ENCODE measurements at places on chromosomes 5 and 9.

GRCh38 chr5:939368-939767, 46.7 kb downstream of the TRIP13 start:
- no peak for DNase-seq

GRCh38 chr5:60232036-60232795, 338.7 kb upstream of the PDE4D start:
- DNase-seq, result no peak

DNA sequence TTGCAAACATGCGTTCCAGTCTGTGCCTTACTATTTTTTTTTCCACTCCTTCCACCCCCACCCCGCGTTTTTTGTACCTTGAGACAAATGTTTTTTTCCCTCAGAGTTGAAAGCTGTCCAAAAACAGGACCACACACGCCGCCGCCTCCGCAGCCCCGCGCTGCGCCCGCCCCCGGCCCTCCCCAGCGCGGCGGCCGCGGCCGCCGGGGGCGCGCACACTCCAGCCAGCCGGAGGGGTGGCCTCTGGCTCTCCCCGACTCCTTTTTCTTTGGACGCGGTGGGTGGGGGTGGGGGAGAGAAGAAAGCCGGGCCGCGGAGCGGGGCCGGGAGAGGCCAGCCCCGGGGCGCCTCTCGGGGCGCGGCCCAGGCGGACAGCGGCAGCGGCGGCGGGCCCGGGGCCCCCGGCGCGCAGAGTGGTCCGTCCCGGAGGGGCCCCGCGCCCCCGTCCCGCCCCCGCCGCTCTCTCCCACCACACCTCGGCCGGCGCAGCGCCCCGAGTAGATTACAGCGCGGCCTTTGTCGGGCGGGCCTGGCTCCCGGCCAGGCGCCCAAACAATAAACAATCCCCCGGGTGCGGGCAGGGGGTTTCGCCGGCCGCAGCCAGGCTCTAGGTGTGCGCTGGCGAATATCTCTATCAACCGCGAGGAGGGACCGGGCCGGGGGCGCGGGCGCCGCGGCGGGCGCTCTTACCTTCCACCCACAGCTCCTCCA, 10.9 kb downstream of the PTCH1 start:
- peak; percentile 39 for DNase-seq

DNA sequence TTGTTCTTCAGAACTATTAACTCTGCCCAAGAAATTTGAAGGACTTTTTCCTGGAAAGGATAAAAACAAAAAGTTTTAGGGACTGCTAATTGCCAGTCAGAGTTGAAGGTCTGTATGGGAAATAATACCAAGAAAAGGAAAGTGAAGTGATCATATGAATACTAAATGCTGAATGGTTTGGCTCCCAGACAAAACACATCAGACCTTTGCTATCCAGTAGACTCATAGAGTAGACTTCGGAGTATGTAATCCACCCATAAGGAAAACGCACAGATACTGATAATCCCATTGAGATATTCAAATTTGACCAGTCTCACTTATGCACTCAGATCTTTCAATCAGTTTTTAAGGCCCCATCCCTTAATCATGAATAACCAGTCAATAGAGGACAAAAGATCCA, 319.0 kb upstream of the PTGER4 start:
- DNase-seq, result no peak

- no peak for DNase-seq
These were observed 12.2 kb upstream of the SEPTIN8 start for GRCh38 chr5:132788990-132789886.

DNA sequence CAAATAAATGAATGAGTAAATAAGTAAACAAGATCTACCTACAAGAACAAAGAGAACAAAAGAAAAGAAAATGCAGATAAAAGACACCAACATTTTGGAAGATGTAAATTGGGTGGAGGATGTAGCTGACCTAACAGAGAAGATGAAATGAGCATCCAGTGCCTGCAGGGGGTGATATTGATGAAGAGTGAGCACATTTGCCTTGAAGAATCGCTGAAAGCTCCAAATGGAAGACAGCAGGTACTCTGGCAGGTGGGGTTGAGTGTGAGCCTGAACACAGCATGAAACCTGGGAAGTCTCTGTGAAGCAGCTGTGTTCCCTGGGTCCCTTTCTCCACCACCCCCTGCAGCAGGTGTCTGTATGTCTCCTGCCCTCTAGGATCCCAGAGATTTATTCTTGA, 125.6 kb downstream of the NXNL2 start:
- DNase-seq, result peak; percentile 30

GRCh38 chr5:68494771-68495170, 279.2 kb downstream of the PIK3R1 start:
- DNase-seq, result no peak

- peak; percentile 46 for DNase-seq
These were observed 795 bp downstream of the NDUFAF2 start for GRCh38 chr5:60945813-60946187.

DNA sequence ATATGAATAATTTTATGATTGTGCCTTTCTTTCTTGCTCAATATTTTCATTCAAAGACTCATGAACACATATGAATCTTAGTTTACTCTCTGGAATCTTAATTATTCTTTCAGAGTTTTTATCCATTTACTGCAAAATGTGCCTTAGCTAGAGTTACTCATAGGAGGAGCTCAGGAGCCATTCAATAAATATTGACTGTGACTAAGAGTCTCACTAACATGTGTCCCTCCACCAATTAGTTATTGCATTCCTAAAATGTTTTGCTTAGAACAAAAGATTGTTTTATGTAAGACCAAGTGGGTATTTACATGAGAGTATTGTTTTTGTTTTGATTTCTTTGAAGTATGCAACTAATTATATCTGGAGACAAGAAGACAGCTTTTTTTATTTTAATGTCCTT, 218.4 kb upstream of the MAST4 start:
- DNase-seq, result no peak

DNA sequence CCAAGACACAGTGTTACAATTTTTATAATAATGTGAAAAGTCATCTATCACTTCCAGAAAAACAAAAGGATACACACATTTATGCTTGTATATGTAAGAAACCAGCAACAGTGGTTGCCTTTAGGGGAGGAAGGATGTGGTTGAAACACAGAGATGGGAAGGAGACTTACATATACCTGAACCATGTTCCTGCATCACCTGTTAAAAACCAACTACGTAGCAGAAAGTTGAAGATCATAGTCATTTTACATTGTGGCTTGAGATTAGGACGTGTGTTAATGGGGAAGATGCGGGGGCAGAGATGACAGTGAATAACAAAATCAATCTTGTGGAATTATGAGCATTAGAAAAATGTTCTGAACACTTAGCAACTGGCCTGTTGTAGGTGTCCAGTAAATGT, 307.3 kb downstream of the MLLT3 start:
- peak; percentile 11 for DNase-seq

DNA sequence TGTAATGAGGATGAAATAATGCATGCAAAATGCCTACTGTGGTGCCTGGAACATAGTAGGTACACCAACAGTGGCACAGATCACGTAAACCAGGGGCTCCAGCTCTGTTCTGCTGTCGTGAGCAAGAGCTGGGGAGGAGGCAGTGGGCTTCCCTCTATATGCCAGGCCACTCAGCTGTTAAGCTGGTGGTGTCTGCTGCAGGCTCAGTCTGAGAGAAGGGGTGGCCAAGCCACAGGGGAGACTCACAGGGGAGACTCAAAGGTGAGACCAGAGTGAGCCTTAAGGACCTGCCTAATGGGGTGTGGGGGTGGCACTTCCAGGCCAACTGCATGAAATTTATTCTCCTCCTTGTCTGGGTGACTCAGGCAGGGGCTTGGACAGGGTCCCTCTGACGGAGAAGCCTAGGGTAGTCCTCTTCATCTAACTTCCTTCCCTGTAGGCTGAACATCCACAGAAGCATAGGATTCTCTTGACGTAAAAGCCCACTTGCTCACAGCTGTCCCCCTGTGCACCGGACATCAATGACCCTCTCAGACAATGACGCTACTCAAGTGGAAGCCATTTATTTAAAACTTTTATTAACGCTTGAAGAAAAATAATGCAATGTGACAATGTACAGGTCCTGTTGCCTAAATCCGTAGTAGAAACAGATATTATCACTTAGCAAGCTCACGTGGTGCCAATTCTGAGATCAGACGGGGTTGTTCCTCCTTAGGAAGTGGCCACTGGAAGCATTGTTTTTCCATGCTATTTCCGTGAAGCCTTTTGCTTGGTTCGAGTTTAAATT, 13.9 kb downstream of the STC2 start:
- DNase-seq, result no peak

DNA sequence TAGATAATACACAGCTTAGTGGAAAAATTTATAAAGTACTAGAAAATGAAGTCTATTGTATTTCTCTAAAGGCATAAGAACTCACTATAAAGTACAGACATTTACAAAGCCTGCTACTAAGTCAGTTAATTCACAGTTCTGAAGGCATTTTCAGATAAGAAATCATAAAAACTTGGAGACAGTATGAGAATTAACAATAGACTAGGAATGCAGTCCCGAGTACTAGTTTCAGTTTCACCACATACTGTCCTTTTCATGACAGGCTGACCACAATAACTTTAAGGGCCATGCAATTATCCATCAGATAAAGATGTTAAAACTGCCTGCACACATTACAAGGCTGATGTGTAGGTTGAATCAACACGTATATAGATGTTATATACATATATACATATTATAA, 362.6 kb upstream of the SMC2 start:
- DNase-seq, result no peak

GRCh38 chr9:98241357-98242300, 13.8 kb downstream of the TBC1D2 start:
- DNase-seq, result no peak

DNA sequence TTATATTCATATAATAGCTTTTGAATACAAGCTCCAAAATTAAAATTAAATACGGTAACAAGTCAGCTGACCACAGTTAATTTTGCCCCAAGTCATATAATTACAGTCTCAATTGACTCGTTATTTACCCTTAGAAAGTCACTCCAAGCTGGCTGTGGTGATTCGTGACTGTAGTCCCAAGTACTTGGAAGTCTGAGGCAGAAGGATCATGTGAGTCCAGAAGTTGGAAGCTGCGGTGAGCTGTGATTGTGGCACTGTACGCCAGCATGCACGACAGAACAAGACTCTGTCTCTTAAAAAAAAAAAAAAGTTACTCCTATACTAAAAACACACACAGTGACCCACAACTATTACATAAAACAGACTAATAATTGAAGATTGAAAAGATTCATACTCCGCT, 31.6 kb upstream of the DTWD2 start:
- no peak for DNase-seq

DNA sequence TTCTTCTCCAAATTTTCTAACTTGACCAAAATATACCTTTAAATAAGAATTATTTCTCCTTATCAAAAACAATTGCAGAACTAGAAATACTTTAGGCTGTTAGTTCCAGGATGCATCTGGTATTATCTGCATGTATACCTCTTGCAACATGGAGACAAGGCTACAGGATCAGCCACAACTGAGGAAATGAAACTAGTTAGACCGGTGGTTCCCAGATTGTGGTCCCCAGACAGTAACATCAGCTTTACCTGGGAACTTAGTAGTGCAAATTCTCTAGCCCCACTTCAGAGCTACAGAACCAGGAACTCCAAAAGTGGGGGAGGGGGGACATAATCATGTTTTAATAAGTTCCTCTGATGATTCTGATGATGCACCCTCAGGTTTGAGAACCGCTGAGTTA, 61.6 kb upstream of the C9orf72 start:
- DNase-seq, result no peak

DNA sequence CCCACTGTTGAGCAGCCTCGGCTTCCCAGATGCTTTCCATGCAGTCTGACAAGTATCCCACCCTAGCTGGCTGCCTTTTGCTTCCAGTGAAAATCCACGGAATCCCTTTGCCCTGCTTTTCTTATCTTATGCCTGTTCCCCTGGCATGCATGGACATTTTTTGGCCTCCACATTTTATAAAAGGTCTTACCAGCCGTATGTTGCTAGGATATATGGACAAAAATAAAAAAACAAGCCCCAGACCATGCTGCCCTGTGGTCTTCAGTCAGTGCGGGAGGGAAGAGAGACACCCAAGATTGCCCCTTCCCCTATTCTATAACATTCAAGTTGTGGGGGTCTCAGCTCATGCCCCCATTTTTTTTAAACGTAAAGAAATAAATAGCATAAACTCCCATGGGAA, 129.6 kb downstream of the COL23A1 start:
- DNase-seq, result no peak

GRCh38 chr9:133914442-133915342, 77.4 kb downstream of the VAV2 start:
- DNase-seq, result no peak

GRCh38 chr5:143402017-143402552, 1.4 kb downstream of the NR3C1 start:
- DNase-seq, result no peak

- no peak for DNase-seq
These were observed 7.7 kb upstream of the MAP3K1 start for GRCh38 chr5:56807679-56808078.

- no peak for DNase-seq
These were observed 128.3 kb downstream of the ZCCHC7 start for GRCh38 chr9:37248651-37249163.

DNA sequence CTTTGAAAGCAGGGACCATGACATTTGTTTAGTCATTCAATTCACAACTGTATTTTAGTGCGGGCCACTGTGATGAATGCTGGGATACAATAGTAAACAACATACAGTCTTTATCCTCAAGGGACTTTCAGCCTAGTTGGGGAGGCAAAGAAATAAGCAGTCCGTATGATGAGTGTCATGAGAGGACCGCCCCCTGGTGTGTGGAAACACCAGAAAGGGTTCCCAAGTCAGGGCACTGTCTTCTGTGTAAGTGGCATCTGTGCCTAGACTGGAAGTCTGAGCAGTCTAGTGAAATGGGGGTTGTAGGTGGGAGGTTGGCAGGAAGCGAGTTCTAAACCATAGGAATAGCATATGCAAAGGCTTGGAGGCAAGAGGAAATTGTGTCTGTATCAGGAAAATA, 6.8 kb downstream of the C9orf43 start:
- DNase-seq, result no peak

DNA sequence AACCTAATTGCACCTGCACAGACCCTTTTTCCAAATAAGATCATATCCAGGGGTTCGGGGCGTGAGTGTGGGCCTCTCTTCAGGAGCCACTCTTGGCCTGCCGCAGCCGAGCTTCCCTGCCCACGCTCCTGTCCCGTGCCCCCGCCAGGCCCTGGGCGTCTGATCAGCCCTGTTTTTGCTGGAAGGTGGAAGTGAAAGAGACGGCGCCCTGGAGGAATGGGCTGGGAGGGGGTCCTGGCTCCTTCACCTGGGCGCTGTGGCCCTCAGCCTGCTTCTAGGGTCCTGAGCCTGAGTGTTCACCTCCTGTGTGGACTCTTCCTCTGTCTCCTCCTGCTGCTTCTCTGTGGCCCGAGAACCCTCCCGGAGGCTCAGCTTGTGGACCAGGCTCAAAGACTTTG, 11.2 kb upstream of the COL5A1 start:
- DNase-seq, result no peak

GRCh38 chr5:69010476-69010875, 83.3 kb upstream of the SLC30A5 start:
- no peak for DNase-seq
